ENCODE measurements at places on chromosomes 16 and 17.

- no peak for DNase-seq
Measured at GRCh38 chr16:83974475-83974874, 6.4 kb downstream of the NECAB2 start.

GRCh38 chr16:64090327-64090726 lies 1031.5 kb downstream of the CDH11 start:
- no peak for DNase-seq

- no peak for DNase-seq
Measured at GRCh38 chr16:1530349-1530882, 3.0 kb upstream of the TMEM204 start.

DNA sequence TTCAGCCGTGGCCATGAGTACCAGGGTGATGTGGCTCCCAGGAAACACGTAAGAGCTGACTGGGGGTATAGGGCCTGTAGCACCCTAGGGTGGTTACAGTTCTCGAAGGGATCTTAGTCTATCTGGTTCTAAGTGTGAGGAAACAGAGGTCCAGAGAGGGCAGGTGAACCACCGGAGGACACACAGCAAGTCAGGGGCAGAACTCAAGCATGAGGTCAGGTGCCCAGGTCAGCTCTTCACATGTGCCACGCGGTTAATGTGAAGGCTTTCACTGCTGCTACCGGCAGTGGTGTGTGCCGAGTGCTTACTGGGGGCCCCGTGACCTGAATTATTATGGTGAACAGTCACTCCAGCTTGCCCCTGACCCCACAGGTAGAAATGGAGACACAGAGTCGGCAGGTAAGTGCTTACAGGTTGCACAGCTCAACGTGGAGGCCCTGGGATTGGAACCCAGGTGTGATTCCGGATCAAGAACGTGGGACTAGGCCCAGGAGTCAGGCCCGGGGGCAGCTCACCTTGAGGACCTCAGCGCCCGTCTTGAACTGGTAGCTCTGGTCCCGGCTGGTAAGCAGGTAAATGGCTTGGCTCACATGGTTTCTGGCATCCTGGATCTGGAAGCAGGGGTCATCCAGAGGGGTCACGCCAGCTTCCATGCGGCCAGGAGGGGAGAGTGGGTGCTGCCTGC lies 3.1 kb downstream of the ROGDI start:
- no peak for DNase-seq

DNA sequence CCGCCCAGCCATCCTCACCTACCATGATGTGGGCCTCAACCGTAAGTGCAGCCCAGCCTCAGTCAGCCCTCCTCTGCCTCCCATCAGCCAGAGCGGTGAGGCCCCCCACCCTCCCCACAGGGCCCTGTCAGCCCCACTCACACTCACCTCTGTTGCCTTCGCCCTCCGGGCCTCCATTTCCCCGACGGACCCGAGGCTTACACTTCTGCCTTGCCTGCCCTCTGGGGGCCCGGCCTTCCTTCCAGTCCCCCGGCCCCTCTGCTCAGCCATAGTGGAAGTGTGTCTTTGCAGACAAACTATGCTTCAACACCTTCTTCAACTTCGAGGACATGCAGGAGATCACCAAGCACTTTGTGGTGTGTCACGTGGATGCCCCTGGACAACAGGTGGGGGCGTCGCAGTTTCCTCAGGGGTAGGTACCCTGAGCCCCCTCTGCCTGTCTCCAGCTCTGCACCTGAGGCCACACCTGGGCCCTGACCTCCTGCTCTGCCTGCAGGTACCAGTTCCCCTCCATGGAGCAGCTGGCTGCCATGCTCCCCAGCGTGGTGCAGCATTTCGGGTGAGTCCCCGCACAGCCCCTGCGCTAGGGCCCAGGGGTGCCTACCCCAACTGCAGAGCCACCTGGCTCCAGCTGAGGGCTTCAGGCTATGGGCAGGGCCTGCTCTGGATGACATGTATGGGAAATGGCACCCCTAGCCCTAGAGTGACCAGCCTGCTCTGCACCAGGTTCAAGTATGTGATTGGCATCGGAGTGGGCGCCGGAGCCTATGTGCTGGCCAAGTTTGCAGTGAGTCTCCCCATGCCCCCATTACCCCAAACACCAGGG lies 4.1 kb downstream of the NDRG4 start:
- DNase-seq = no peak

DNA sequence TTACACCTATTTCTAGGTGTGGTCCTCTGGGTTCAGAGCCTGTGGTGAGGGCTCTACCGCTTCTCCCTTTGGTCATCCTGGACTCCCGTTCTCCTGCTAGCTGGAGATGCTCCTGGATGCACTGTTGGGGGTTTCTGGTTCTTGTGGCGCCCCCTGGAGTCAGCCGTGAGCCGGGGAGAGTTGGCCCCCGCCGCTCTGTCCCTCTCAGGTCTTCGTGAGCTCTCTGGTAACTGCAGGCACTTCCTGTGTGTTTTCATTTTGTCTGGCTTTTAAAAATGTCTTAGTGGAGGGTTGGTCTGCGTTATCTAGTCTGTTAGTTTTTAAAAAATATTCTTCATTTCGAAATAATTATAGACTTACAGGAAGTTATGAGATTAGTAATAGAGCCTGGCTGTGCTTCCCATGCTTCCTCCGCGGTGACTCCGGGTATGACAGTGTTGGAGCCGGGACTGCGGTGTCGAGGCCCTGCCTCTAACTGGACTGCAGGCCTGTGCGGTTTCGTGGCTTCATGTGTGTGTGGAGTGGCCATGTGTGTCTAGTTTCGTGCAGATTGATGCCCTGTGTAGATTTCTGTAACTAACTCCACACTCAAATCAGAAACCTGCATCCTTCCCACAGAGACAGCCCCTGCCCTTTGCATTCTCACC lies 78.0 kb upstream of the ZNF750 start:
- DNase-seq = peak; percentile 60

GRCh38 chr17:45316434-45317110 lies at the start of gene MAP3K14:
Gene MAP3K14 (minus strand): TSS chr17:45317020. CDS start chr17:45290745, 26,275 bp downstream.
- DNase-seq = peak; percentile 88

GRCh38 chr16:29790949-29791844 lies 646 bp downstream of the KIF22 start:
- peak; percentile 33 for DNase-seq

DNA sequence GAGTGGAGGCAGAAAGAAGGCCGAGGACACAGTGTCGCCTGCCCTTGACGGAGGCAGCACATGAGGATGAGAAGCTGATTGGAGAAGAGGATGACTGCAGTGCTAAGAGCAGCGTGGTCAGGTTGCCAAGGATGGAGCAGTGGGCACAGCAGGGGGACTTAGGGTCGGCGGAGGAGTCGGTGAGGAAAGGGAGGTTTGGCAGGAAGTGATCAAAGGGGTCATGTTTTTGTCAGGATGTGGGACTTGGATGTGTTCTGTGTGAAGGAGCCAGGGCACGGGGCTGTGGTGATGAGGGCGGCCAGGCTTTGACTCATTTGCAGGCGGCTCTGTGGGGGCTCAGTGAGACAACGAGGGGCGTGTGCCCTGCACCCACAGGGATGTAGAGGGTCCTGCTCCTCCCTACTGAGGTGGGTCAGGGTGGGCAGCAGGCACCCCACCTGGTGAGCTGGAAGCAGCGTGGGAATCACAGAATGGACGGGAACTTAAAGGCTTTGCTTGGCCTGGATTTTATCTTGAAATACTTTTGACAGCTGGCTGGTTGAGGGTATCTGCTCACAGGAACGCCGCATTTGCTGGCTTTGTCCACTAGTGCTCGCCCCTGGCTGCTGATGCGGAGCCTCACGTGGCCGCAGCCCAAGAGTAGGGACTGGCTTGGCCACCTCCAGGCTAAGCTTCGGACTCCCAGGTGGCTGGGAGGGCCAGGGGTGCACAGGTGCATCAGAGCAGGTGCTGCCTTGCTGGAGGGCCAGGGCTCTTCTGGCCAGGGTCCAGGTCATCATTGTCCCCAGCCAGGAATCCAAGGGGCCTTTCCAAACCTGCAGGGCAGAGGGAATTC lies 6.0 kb downstream of the MPG start:
- DNase-seq = peak; percentile 44

- DNase-seq = no peak
Measured at GRCh38 chr17:7419819-7420610, at the start of gene SPEM1. Gene SPEM1 (plus strand): TSS chr17:7420324. CDS start chr17:7420385, 61 bp downstream.

DNA sequence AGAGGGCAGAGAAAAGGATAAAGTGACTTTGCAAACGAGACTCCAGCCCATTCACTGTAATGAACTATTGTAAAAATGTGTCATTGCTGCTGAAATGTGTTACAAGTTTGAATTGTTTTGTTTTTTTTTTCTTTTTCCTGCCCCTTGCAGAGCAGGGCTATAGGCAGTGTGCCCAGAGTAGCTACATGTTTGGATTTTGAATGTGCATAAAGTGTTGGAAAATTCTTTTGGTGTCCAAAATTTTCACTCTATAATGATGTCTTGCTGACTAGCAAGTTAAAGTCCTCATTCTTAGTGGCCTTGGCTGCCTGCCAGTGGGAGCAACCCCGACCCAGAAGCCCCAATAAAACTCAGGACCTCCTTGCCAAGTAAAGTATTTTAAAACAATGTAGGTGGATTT lies 66.5 kb downstream of the IGF2BP1 start:
- DNase-seq = no peak

DNA sequence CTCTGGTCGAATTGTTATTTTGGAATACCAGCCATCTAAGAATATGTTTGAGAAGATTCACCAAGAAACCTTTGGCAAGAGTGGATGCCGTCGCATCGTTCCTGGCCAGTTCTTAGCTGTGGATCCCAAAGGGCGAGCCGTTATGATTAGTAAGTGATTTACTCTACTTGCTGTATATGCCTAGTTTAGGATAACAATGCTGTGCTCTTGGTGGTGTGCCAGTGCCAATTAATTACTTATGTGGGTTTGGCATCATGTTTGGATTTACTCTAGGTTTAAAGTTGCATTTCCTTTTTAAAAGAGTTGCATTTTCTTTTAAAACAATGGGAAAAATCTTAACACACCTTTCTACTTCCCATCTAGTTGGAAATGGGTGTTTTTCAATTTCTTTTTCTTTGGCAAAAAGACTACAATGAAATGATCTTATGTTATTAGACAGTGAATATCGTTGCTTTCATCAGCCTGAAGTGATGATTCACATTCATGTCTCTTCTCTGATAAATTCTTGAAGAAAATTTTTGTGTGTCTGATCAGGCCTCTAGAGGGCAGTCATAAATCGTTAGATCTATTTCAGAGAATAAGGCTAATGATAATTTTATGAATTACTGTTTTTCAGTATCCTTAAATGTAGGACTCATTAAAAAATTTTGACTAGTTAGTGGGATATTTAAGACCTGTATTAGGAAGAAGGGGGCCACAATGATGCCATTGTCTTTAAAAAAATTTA lies 5.6 kb downstream of the SF3B3 start:
- peak; percentile 81 for DNase-seq

- no peak for DNase-seq
Measured at GRCh38 chr16:82895843-82896242, 269.1 kb downstream of the CDH13 start.

GRCh38 chr17:75260641-75261335 lies 618 bp downstream of the GGA3 start:
- no peak for DNase-seq

DNA sequence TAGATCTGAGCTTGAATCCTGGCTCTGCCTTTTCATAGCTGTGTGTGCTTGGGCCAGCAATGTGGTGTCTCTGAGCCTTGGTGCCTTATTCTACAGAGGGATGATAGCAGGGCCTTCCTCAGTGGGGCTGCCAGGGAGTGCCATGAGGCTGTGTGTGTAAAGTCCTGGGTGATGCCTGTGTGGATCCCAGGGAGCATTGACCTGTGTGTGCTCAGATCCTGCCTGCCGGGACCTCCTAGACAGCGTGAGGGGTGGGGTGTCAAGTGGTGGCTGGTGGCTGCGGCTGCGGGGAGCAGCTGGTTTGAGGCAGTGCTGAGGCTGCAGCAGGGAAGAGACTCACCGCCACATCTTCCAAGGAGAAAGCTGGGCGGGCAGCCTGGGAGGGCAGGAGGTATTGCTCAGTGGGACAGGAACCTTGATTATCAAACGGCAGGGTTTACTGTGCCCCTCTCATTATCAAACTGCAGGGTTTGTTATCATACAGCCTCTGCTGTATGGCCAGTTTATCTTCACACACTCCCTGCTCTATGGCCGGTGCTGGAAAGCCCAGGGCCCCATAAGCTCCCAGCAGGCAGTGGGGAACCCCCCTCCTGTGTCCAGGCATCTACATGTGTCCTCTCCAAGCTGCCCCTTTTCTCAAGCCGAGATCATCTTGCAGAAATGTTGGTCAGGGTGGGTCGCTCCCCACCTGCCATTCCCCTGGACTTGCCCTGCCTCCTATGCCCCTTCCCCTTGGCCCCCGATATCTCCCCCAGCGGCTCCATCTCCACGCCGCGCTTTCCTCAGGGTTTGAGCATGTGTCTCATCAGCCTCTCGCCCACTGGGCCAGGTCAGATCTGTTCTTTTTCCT lies 3.1 kb upstream of the ADCY7 start:
- DNase-seq = peak; percentile 94

GRCh38 chr17:4485676-4486646 lies 12.7 kb upstream of the SPNS2 start:
- DNase-seq = peak; percentile 61

DNA sequence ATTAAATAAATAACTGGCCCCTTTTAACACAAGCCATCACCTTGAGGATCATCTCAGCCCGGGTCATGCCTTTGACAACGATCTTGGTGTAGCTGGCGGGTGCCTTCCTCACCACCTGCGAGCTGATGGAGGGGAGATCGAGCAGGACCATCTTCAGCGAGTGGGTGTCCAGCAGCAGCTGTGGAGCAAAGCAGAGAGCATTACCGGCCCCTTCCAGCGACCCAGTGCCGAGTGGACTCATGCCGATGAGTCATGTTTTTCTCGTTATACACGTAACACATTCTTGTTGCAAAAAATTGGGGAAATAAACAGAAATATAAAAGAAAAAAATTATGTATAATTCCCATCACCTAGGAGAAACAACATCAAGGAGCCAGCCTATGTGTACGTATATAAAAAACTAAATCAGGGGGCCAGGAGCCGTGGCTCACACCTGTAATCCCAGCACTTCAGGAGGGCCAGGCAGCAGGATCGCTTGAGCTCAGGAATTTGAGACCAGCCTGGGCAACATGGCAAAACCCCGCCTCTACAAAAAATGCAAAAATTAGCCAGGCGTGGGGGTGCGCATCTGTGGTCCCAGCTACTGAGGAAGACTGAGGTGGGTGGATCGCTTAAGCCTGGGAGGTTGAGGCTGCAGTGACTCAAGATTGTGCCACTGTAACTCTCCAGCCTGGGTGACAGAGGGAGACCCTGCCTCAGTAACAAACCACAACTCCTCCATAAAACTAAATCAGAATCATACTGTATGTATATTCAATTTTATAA lies 169.1 kb upstream of the RPH3AL start:
- DNase-seq = no peak

GRCh38 chr16:23333831-23334456 lies 31.8 kb downstream of the SCNN1B start:
- DNase-seq = no peak

- DNase-seq = no peak
Measured at GRCh38 chr16:1156055-1156982, 3.4 kb downstream of the CACNA1H start.

- DNase-seq = no peak
Measured at GRCh38 chr16:23145186-23145585, 4.1 kb downstream of the USP31 start.

DNA sequence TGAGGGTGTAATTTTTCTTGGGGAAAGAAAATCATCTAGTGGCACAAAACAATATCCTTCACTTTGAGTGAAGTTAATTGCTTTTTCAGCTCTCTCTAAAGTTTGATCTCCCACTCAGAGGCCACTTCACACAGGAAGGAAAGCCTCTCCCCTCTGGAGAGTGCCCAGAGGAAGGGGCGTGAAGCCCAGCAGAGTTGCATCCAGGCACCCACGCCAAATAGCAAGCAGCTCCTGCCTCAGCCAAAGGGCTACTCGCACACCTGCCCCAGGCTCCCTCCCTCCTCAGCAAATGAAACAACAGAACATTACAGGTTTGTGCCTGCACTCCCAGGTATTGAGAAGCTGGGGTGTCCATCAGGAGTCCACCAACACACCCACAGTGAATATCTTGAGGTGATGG lies 183.0 kb upstream of the RPL38 start:
- DNase-seq = no peak

Measured in hematopoietic multipotent progenitor cell treated with erythropoietin and hydrocortisone succinate and interleukin-3 and kit ligand, for 4 days (in vitro differentiated cells).